T-helper 17 cell (primary cell): ENCODE measurements at places on chromosomes 7 and 10.

GRCh38 chr7:82742163-82742562 is 298.6 kb upstream of the CACNA2D1 start:
- no peaks in the 10 kb centered on the region for H3K4me1 ChIP-seq
- H3K27ac ChIP-seq, result no peak overlapping the region
- no peak overlapping the region for H3K4me3 ChIP-seq
- H3K27me3 ChIP-seq, result no peaks in the 10 kb centered on the region
- no peaks in the 10 kb centered on the region for H3K36me3 ChIP-seq
- DNase-seq, result no peak

DNA sequence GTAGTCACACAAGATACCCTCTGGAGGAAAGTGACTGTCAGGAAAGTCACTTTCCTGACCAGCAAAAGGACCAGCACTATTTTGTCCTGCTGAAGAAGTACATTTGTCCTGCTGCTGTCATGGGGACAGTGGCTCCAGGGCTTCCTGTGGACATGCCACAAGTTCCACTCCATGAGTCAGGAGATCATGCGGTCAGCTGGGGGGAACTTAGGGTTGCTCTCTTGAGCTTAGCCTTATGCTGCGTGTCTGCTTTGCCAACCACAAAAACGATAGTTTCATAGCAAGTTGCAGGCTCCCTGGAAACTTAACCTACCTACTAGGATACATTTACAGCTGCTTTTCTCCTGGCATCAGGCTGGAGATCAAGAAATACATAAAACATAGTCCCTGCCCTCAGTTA is 19.8 kb upstream of the ALOX5 start:
- no peak for DNase-seq
- H3K4me1 ChIP-seq, result peaks cover 36% of the 10 kb centered on the region
- peaks cover 7% of the 10 kb centered on the region for H3K27me3 ChIP-seq
- no peaks in the 10 kb centered on the region for H3K36me3 ChIP-seq

DNA sequence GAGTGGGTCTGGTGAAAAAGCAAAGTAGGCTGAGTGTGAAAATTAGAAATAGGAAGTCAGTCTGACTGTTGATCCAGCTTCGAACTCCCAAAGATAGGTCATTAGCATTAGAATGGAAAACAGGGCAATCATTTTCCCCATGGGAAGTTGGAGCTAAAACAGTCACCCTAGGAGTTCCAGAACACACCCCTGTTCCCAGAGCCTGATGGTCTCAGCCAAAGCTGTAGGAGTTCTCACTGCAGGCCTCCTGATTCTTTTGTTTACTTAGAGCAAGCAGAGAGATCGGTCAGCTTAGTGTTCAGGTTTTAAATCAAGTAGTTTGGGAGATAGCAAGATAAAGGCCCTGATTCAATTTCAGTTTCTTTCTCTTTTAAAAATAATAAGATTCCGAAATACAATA is 28.8 kb upstream of the JCAD start:
- H3K4me3 ChIP-seq, result no peak overlapping the region
- H3K36me3 ChIP-seq, result peaks cover 2% of the 10 kb centered on the region
- no peak for DNase-seq
- H3K27me3 ChIP-seq, result peaks cover 29% of the 10 kb centered on the region

- H3K27me3 ChIP-seq, result peaks cover 15% of the 10 kb centered on the region
- no peak overlapping the region for H3K4me3 ChIP-seq
- H3K4me1 ChIP-seq, result peaks cover 2% of the 10 kb centered on the region
- no peak for DNase-seq
Measured at GRCh38 chr7:158407581-158408317, 179.9 kb downstream of the PTPRN2 start.

DNA sequence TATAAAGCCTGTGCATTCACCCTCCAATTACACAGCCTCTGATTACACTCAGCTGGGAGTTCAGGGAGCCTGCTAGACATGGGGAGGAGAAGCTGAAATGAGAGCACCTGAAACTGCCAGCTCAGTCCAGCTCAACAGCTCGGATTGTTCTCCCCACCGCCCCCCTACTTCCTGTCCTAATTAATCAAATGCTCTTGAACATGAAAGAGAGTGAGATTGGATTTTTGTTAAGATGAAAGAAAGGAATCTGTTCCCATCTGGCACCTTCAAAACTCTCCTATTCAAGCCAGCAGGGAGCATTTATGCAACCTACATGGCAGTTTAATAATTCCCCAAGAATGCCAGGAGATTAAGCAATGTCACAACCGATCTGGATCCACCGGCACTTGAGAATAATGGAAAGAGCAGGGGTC is 98.0 kb downstream of the NPSR1 start:
- no peak overlapping the region for H3K27ac ChIP-seq
- H3K4me1 ChIP-seq, result no peaks in the 10 kb centered on the region
- H3K4me3 ChIP-seq, result no peak overlapping the region
- peaks cover 24% of the 10 kb centered on the region for H3K27me3 ChIP-seq

- peaks cover 6% of the 10 kb centered on the region for H3K4me1 ChIP-seq
- no peak overlapping the region for H3K4me3 ChIP-seq
- peak overlapping the region; percentile 67 for H3K27ac ChIP-seq
- no peaks in the 10 kb centered on the region for H3K36me3 ChIP-seq
- peaks cover 13% of the 10 kb centered on the region for H3K27me3 ChIP-seq
Measured at GRCh38 chr10:110547139-110547761, 20.2 kb upstream of the SMC3 start.

- no peak overlapping the region for H3K27ac ChIP-seq
- peaks cover 7% of the 10 kb centered on the region for H3K4me1 ChIP-seq
- no peak overlapping the region for H3K4me3 ChIP-seq
- no peak for DNase-seq
- H3K27me3 ChIP-seq, result peaks cover under 1% of the 10 kb centered on the region
Measured at GRCh38 chr10:71671994-71672946, 47.3 kb downstream of the C10orf105 start.
